ENCODE measurements at places on chromosomes 2 and 18. TPM values are rescaled to one million over a fixed set of nuclear protein-coding genes. Genes with fewer than 3 reads are reported as not detected.

DNA sequence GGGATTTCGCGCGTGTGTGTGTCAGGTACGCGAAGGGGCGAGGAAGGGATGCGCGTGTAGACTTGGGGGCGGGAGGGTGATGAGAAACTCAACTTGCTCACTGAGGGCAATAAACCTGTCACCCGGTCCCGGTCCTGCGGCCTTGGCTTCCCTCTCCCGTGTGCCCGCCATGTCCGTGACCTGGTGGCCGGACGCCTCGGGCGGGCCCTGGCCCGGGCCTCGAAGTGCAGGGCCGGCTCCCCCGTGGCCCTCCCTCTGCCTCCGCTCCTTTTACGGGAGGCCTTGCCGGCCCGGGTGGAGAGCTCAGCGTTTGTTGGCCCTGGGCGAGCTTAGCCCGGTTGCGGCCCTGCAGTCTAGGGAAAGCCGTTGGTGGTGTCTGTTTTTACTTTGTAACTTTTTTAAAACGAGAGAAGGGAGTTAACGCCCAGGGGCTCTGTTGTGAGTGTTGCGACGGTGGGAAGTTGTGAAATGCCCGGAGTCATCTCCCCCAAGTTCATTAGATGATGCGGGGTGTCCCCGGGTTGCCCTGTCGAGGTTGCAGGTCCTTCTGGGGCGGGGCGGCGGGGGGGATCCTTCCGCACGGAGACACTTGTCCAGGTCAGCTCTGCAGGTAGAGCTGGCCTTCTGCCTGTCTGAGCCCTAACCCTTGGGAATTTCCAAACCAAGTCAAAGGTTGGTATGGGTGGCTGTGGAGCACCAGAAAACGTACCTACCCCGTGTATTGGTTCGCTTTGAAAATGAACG is 883 bp downstream of the SMCHD1 start:
- H3K4me3 ChIP-seq: peak overlapping the region; percentile 94
- H3K36me3 ChIP-seq: peaks cover 35% of the 10 kb centered on the region
- no peaks in the 10 kb centered on the region for H3K27me3 ChIP-seq
- DNase-seq: peak; percentile 43
- H3K4me1 ChIP-seq: peaks cover 36% of the 10 kb centered on the region
- peak overlapping the region; percentile 96 for H3K27ac ChIP-seq

DNA sequence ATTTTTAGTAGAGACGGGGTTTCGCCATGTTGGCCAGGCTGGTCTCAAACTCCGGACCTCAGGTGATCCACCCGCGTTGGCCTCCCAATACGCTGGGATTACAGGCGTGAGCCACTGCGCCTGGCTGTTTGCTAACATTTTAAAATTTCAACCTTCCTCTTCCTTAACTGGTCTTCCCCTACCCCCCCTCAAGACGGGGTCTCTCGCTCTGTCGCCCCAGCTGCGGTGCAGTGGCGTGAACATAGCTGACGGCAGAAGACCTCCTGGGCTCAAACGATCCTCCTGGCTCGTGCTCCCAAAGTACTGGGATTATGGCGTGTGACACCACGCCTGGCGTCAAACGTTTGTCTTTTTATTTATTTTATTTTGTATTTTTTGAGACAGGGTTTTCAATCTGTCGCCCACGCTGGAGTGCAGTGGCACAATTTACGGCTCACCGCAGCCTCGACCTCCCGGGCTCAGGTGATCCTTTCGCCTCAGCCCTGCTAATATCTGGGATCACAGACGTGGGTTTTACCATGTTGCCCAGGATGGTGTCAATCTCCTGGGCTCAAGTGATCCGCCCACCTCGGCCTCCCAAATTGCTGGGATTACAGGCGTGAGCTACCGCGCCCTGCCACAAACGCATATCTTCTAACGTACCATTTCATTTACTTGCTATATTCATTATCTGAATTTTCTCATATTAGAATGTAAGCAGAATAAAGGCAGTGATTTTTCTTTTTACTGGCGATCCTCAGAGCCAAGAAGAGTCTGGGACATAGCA is 984 bp upstream of the MSH2 start:
- no peak for DNase-seq
- H3K36me3 ChIP-seq: peaks cover 28% of the 10 kb centered on the region
- H3K27me3 ChIP-seq: no peaks in the 10 kb centered on the region

GRCh38 chr2:98454500-98455235 is 10.0 kb downstream of the INPP4A start:
- peaks cover 29% of the 10 kb centered on the region for H3K36me3 ChIP-seq
- no peaks in the 10 kb centered on the region for H3K27me3 ChIP-seq

The COLEC11 gene
- 0.52 TPM for total RNA-seq

The POMC gene
- total RNA-seq: 6.8 TPM

Measured in activated naive CD8-positive, alpha-beta T cell treated with anti-CD3 and anti-CD28 coated beads for 36 hours (primary cell).